Fibroblast of mammary gland (primary cell): ENCODE measurements at places on chromosomes 6 and 20.

GRCh38 chr6:17725083-17725482 lies 18.4 kb upstream of the NUP153 start:
- DNase-seq, result peak; percentile 43

GRCh38 chr6:26187981-26188635 lies 100.9 kb downstream of the HFE start:
- DNase-seq, result no peak

DNA sequence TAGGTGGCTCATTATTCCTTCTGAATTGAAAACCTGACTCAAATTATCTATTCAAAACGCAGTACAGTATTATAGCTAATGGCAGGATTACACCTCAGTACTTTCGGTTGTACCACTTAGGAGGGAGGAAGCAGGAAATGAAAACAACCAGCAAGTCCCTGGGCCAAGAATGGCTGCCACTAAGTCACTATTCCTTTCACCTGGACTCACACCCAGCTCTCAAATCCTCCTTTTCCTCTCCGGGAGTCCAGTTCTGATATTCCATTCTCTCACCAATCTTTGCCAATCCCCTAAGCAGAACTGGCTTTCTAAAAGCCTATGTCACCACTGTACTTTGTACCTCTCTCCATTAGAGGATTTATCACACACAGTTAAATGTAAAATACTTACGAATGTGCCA lies 20.6 kb downstream of the TMEM242 start:
- DNase-seq, result no peak

DNA sequence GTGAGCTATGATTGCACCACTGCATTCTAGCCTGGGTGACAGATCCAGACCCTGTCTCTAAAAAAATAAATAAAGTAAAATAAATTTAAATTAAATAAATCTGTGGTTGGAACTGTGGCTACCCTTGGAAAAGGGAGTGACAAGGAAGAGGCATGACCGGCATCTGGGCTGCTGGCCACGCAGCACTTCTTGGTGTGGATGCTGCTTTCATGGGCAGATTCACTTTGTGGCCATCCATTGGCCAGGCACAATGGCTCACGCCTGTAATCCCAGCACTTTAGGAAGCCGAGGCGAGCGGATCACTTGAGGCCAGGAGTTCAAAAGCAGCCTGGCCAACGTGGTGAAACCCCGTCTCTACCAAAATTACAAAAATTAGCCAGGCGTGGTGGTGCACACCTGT lies 16.1 kb downstream of the EBF4 start:
- DNase-seq, result no peak

DNA sequence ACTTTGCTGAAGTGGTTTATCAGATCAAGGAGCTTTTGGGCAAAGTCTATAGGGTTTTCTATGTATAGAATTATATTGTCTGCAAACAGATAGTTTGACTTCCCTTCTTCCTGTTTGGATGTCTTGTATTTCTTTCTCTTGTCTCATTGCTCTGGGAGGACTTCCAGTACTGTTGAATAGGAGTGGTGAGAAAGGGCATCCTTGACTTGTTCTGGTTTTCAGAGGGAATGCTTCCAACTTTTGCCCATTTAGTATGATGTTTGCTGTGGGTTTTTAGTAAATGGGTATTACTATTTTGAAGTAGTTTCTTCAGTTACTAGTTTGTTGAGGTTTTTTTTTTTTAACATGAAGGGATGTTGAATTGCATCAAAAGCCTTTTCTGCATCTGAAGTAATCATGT lies 36.1 kb downstream of the KCNS1 start:
- DNase-seq, result no peak

DNA sequence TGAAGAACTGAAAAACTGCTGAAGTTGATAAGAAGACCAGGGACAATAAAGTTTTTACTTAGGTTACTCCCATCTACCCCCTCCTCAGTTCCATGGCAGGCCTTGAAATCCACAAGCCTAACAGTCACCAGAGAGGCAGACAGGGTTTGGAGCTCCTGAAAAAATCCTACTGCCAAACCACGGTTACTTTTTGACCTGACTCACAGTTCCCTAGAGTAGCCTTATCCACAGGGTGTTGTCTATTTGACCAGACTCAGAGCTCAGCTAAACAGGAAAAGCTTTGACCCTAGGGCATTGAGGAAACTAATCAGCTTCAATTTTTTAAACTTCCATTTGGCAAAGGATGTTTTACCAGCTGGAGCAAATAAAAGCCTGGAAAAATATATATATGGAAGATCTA lies 257.7 kb upstream of the NT5E start:
- DNase-seq, result peak; percentile 85

DNA sequence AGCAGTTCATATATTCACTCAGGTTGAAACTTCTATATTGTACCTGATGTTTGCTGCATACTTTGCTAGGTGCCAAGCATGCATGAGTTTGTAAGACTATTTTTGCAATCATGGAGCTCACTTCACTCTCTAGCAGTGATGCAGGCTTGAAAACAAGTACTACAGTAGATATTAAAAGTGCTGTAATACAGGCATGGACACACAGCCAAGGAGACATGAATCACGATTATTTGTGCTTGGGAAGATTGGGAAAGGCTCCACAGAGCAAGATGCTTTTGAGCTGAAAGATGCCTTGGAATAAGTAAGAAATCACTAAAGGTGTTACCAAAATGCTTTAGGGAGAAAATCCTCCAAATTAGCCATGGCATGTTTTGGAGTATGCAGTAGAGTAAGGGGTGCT lies 427.4 kb downstream of the UTRN start:
- peak; percentile 79 for DNase-seq

DNA sequence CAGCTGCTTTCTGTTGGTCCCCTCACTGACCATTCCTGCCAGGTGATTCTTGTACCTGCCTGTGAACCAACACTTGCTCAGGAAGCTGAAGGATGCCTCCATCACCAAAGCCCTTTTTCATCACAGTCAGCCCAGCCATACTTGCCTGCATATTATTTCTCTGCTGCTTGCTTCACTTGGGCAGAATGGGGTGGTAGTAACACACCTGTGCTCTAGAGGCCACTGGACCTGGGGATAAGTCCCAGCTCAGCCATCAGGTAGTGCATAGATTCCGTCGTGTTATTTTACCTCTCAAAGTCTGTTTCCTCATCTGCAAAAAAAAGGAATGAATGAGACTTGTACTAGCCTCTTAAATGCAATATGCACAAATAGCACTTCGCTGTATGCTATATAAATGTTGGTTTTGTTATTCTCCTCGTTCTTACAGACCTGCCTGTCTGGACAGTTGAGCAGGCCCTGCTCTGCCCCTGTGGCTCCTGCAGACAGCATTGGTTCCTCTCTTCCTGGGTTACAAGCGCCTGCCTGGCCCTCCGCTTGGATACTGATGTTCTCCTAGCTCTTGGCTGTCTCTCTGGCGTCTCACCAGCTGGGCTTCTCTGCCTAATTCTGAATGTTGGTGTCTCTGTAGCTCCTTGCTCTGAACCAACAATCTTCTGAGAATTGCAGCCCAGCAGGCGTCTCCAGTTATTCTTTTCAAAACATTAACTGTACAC lies 151.8 kb downstream of the UNC5CL start:
- DNase-seq, result no peak

DNA sequence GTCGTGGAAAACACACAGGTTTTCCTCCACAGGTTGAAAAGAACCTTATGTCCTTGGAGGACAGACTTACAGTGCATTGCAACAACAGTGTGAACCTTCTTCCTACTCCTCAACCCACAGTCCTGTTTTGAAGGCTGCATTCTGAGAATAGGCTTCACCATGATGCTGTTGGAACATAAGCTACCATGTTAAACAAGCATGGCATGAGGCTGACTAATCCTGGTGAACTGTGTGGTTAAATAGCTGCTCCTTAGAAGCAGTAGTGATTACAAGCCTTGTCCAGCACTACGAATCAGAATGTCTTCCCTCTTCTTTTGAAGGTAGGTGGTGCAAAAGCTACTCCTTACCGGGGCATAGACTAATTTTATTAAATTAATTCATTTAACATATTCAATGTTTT lies 368.5 kb upstream of the EPHA7 start:
- DNase-seq, result peak; percentile 78
